ENCODE measurements at places on chromosomes 7 and 10.

GRCh38 chr7:128347647-128348097 is 4.0 kb upstream of the RBM28 start:
- DNase-seq = peak; percentile 34

DNA sequence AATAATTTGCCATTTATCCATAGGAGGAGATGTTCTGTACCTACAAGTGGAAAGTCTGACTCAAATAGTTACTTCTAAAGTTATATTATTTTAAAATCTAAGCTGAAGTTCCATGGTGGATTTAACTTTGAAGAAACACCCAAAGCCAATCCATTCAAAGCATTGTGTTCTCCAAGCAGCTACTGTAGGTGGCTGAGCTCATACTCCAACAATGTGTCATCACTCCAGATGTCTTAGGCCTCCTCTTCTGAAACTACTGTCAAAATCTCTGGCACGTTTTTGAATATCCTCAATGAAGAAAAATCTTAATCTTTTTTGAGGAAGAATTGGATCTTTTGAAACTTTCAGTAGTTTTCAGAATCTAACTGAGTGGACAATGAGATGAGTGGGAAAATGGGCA is 169.1 kb downstream of the PTEN start:
- peak; percentile 49 for DNase-seq

- no peak for DNase-seq
These were observed 31.5 kb upstream of the NPFFR1 start for GRCh38 chr10:70315276-70315675.

DNA sequence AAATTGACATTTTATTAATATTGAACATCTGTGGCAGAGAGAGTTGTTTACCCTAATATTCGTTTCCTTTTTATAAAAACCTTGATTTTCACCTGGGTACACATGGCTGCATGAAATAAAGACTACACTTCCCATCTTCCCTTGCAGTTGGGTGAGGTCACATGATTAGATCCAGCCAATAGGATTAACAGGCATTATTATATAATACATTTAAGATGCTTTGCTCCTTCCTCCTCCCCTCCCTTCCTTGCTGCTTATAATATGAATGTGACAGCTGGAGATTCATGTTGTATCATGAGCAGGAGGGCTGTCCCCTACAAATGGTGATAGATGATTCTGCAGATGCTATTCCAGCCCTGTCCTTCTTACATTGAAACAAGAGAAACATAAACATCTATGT is 146.6 kb downstream of the SH2D4B start:
- DNase-seq = no peak

- no peak for DNase-seq
These were observed 74.6 kb downstream of the CUL1 start for GRCh38 chr7:148773334-148773733.

DNA sequence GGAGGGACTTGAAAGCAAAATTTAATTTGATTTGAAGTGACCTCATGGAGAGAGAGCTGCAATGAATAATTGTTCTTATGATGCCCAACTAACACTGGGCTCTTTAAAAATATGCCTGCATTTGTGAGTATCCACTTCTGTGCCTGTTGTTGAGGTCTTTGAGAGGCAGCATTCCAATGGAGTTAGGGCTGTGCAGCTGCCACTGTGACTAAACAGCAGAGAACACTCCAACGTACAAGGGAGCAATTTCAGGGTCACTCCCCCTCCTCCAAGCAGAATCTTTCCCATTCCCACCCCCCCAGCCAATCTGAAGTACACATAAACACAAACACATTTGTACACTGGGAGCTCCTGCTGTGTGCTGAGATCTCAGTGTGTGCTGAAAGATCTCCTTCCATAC is 28.0 kb upstream of the GSAP start:
- DNase-seq = no peak

GRCh38 chr7:156002362-156003066 is 190.3 kb upstream of the SHH start:
- no peak for DNase-seq

DNA sequence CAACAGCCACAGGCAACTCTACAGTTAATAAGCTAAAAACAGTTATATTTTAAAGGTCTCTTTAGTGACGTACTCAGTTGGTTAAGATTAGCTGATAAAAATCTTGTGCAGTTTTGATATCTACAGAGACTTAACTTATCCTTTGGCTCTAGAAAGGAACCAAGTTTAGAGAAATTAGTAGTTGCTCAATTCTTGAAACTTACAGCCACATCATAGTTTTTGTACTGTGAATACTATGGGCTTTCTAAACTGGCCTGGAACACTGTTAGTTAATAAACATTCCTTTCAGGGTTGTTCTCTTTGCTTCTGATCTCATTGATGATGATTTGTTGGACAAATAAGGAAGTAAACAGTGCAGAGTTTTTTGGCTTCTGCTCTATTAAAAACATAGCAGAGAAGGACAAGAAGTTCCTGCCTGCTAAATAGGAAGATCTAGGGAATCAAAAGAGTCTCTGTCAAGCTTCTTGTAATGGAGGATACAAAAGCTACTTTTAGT is 73.1 kb downstream of the MKLN1 start:
- no peak for DNase-seq

- no peak for DNase-seq
These were observed 845.7 kb upstream of the POT1 start for GRCh38 chr7:125775317-125775716.

- no peak for DNase-seq
These were observed 37.7 kb upstream of the CXCL12 start for GRCh38 chr10:44422570-44423101.

GRCh38 chr7:128737867-128738385 is 1.2 kb upstream of the CALU start:
- DNase-seq = no peak

DNA sequence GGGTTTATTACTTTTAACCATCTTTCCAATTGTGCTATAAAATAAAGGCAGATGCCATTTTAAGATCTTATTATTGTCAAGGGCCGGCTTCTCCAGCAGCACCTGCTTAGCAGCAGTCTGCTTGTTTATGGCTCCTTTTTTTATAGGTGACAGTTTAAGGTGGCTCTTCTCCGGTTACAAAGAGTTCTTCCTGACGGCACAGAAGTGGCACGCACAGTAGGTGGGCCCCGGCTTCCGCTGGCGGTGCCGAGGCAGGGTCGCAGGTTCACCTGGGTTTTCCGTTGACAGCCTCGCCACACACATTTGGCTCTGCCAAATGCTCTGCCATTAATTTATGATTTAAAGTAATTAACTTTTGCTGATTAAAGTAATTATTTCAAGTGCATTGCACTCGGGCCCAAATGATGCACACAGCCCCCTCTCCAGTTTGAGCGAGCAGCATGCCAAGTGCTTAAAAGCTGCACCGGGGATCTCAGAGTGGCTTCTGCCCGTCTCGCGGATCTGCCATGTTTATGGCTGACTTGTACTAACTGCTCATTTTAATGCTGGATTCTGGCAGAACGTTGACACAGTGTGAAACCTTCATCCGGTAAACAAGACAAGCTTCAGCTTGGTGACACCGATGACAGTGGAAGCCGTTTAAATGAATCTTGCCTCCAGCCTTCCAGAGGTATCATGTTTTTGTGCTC is 355.1 kb upstream of the MKI67 start:
- DNase-seq = no peak

- DNase-seq = no peak
These were observed 56.5 kb downstream of the KIAA1549 start for GRCh38 chr7:138924501-138925225.

DNA sequence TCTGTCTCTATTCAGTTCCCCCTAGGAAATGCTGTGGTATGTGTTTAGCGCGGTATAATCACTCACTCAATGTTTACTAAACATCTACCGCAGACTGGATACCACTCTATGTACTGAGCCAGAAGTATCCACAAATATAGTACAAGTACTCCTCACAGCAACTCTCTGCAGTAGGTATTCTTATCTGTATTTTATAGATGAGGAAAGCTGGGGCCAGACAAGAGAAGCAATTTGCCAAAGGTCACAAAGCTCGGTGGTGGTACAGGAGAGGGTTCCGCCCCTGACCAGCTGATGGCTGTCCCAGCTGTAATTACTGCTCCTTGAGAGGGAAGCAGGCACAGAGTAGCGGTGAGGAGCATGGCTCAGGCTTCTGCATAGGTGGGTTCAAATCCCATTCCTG is 184.1 kb downstream of the DOCK4 start:
- DNase-seq = no peak

GRCh38 chr10:78924319-78925003 is 144.3 kb upstream of the ZMIZ1 start:
- DNase-seq = no peak

DNA sequence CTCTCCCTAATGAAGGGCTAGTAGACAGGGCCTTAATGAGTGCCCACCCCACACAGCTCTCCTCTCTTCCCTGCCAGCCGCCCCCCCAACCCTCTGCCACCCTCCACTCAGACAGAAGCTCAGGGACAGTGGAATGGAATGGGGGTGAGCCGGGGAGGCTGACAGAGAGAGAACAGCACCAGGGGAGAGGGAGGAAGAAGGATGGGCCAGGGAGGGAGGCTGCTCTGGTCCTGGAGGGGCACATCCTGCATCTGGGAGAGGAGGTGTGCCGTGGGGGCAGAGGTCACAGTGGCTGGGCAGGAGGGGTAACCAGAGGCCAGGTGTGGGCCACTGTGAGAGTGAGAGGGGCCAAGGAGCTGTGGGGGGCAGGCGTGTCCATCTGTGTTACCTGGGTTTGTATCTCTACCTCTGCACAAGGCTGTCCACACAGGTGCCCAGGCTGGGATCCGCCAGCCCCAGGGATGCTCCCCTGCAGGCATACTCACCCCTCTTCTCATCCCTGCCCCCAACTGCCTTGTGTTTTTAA is 2.4 kb downstream of the NYAP1 start:
- no peak for DNase-seq

DNA sequence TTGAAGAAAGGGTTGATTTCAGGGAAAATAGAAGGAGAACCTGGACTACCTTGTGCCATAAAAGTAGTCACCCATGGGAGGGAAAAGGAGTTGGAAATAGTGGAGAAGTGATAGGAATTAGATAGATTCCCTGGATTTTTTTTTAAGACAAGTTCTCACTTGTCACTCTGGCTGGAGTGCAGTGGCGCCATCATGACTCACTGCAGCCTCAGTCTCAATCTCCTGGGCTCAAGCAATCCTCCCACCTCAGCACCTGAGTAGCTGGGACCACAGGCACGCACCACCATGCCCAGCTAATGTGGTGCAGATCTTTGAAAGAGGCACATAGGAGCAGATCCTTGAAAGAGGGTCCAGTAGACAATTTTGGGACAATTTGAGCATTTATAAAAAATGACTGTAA is 9.5 kb upstream of the BLNK start:
- DNase-seq = no peak

DNA sequence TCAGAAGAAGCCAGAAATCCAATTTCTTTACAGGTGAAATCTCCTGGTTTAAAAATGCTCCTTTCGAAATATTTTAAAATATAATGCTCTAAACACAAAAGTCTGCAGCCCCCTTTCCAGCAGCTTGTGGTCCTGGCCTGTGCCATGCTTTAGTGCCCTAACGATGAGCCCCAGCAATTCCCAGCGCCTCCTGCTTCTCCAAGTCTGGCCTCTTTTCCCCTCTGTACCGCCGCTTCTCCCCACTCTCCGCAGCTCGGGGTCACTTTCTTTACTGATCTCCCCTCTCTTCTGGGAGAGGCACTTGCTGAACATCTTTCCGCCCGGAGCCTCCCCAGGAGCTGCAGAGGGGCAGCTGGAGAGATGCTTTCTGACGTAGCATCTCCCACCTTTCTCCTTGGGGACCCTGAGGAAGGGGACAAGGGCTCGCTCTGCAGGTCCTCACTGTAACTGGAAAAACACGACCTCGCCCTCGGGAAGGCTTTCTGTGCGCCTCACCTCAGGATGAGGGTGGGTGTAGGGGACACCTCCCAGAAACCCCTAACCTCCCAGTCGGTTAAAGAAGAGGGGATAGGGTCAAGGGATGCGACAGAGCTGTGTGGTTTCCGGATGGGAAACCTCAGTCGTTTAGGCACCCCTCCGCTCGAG is 565 bp upstream of the INA start:
- no peak for DNase-seq

DNA sequence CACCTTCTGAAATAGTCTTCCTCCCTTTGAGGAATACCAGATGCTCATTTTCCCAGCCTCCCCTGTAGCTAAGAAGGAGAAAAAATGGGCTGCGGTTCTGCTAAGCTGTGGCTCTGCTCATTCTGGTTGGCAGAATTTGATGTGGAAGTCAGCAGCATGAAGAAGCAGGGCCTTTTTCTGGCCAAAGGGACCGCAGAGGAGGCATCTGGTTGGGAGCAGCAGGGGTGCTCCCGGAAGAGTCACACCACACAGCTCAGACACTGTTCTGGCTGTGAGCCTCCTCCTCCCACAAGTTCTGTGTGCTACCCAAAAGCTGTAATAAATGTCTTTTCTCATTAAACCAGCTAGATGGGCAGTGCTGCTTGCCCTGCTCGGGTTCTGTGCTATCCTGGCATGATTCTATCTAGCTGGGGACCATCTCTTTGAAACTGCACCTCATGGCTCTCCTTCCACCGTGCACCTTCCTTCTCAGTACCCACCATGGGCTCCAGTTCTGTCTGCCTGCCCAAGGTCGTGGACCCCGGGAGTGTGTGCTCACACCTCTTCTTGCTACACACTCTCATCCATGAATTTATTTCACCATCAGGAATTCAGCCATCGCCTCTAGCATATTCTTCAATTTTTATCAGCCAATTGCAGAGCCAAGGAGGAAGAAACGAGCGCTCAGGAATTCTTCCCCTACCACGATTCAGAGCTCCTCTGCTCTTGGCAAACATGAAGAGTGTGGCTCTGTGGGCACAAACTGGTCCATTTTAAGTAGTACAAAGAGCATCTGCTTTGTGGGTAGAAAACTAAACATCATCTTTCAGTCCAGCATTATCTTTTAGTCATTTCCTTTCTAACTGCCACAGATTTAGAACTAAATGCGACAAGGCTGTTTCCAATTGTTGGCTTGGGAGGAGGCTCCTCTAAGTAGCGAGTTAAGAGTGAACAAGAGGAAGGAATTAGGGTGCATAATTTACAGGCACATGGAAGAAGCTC is 76.9 kb downstream of the FAM171A1 start:
- DNase-seq = no peak

GRCh38 chr10:93938140-93938539 is 44.4 kb downstream of the SLC35G1 start:
- no peak for DNase-seq

DNA sequence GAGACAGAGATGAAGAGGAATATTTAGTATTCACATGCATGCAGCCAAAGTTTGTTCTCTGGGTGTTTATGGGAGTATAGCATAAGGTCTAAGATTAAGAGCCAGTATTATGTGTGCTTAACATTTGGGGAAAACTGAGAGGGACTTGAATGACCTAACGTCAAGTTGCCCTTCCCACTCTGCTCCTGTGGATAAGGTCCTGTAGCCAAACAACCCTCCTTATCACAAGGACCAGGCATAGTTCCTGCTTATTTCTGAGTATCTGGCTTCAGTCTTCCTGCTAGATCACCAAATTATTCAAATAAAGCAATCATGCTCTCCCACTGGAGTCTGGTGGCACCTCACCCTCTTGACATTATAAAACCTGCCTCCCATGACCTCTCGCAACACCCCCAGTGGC is 137.9 kb upstream of the SEMA3E start:
- no peak for DNase-seq

- no peak for DNase-seq
These were observed 1017.6 kb downstream of the SORCS3 start for GRCh38 chr10:105658696-105659095.
